ENCODE measurements at places on chromosomes 16 and 17. TPM values are rescaled to one million over a fixed set of nuclear protein-coding genes. Genes with fewer than 3 reads are reported as not detected.

The EPX gene
- not detected for total RNA-seq

The KIF18B gene
- total RNA-seq, result 100 TPM

DNA sequence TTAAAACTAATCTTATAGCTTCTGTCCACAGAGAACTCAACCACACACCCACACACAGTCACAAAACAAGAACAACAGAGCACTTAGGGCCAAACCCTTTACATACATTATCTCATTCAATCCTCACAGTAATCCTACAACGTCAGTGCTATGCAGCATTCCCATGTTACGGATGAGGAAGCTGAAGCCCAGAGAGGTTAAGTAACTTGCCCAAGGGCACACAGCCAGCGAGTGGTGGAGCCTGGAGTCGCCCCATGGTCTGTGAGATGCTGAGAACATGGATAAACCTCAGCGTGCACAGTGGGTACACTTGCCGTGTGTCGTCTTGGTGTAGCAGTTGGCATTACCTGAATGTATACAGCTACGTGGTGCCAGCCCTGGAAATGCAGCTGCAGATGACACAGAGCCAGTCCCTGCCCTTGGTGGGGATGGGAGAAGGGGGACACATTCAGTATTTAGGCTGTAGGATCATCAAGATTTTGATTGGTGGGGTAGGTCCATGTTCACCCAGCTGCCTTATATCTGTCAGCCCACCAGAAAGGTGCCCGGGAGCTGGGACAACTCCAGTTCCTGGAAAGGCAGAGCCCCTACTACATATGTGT, 177.0 kb downstream of the IRF8 start:
- H3K27me3 ChIP-seq, result peaks cover 22% of the 10 kb centered on the region
- H3K36me3 ChIP-seq, result no peaks in the 10 kb centered on the region
- peak; percentile 41 for DNase-seq

DNA sequence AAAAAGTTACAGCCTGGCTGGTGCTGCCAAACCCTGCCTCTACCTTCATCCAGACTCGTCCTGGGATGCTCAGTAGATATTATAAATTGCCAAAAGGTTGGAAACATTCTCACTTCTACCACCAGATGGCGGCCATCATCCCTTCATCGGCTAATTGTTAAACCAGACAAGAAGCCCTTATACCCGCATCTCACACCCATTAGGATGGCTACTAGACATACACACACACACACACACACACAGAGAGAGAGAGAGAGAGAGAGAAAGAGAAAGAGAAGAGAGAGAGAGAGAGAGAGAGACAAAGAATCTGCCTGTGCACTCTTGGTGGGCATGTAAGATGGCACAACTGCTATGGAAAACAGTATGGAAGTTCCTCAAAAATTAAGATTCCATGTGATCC, 15.0 kb upstream of the SCIMP start:
- H3K27ac ChIP-seq, result peak overlapping the region; percentile 18
- no peaks in the 10 kb centered on the region for H3K36me3 ChIP-seq
- no peak overlapping the region for H3K4me3 ChIP-seq
- DNase-seq, result peak; percentile 73
- no peaks in the 10 kb centered on the region for H3K27me3 ChIP-seq

- no peaks in the 10 kb centered on the region for H3K36me3 ChIP-seq
- H3K4me3 ChIP-seq, result no peak overlapping the region
- no peaks in the 10 kb centered on the region for H3K27me3 ChIP-seq
- peak; percentile 78 for DNase-seq
- no peak overlapping the region for H3K27ac ChIP-seq
These were observed 7.9 kb upstream of the PAM16 start for GRCh38 chr16:4358831-4359561.

GRCh38 chr17:49552070-49552751, 23.5 kb upstream of the NXPH3 start:
- H3K27me3 ChIP-seq, result peaks cover under 1% of the 10 kb centered on the region
- DNase-seq, result no peak
- no peak overlapping the region for H3K27ac ChIP-seq
- no peaks in the 10 kb centered on the region for H3K36me3 ChIP-seq
- no peak overlapping the region for H3K4me3 ChIP-seq

GRCh38 chr17:50206604-50207293, 5.3 kb upstream of the COL1A1 start:
- no peak for DNase-seq
- H3K4me1 ChIP-seq, result peaks cover 11% of the 10 kb centered on the region
- H3K36me3 ChIP-seq, result no peaks in the 10 kb centered on the region
- no peak overlapping the region for H3K4me3 ChIP-seq

GRCh38 chr17:55410722-55411462, 10.7 kb downstream of the MMD start:
- no peak overlapping the region for H3K27ac ChIP-seq
- no peaks in the 10 kb centered on the region for H3K27me3 ChIP-seq
- no peak for DNase-seq
- peaks cover 18% of the 10 kb centered on the region for H3K4me1 ChIP-seq
- no peak overlapping the region for H3K4me3 ChIP-seq

DNA sequence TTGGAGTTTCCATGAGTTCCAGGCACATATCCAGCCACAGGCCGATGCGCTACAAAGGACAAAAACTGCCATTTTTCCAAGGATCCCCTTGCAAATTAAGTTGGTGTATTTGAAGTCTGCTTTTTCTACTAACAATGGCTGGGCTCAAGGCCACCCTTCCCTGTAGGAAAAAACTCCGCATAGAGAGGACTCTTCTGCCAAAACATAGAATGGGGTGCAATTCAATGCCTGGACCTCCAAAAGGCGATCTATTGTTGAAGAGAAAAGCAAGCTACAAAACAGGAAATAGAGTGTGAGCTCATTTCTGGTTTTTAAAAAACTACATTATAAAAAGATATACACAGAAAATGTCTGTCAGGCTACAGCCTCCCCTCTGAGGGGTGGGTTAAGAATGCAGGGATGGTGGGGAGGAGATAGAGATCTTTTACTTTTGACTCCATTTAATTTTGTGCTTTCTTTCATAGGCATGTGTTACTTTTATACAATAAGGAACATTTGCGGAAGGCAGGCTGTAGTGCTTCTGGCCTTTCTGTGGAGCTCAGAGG, 22.9 kb upstream of the PRSS54 start:
- H3K27ac ChIP-seq, result no peak overlapping the region
- peaks cover 11% of the 10 kb centered on the region for H3K27me3 ChIP-seq
- H3K4me1 ChIP-seq, result no peaks in the 10 kb centered on the region
- no peak for DNase-seq
- no peaks in the 10 kb centered on the region for H3K36me3 ChIP-seq

- H3K27me3 ChIP-seq, result no peaks in the 10 kb centered on the region
- DNase-seq, result no peak
- H3K36me3 ChIP-seq, result no peaks in the 10 kb centered on the region
These were observed 74.5 kb downstream of the ZNF423 start for GRCh38 chr16:49781401-49781800.
